ENCODE measurements at places on chromosomes 13 and 19.

DNA sequence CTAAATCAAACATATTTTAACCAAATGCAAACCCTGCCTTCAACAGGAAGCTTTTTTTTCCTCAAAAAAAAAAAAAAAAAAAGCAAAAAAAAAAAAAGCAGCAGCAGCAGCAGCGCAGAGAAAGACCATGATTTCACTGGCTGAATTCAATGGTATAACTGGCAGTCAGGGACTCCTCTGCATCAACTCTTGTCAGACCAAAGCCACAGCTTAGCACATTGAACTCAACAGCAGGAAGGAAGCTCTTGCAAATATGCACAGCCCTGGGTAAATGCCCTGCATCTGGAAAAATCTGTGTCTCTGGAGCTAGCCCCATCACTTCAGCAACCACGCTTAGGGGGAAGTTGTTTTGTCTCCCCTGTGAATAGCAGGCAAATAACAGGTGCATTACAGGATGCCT is 17.6 kb upstream of the DHRS12 start:
- DNase-seq: no peak

- DNase-seq: peak; percentile 2
Measured at GRCh38 chr13:43730642-43731041, 56.1 kb downstream of the ENOX1 start.

GRCh38 chr19:5125797-5126497 is 157.0 kb downstream of the KDM4B start:
- no peak for DNase-seq

DNA sequence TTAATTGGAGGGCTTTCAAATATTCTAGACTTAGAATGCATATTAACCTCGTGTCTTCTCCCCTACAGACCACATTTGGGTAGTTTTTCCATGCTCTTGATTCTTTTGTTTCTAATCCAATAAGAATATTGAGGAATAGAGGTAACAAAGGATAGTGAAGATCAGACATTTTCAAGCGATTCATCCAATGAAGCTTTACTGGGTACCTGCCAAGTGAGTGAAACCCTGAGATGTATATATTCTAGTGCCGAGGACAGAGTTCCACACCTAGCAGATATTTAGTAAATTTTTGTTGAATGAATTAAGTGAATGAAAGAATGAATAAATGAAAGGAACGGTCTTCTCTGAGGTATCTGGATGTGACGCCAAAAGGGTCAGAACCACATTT is 442 bp upstream of the RFC3 start:
- no peak for DNase-seq

- DNase-seq: no peak
Measured at GRCh38 chr19:1471515-1472160, 7.4 kb downstream of the C19orf25 start.

DNA sequence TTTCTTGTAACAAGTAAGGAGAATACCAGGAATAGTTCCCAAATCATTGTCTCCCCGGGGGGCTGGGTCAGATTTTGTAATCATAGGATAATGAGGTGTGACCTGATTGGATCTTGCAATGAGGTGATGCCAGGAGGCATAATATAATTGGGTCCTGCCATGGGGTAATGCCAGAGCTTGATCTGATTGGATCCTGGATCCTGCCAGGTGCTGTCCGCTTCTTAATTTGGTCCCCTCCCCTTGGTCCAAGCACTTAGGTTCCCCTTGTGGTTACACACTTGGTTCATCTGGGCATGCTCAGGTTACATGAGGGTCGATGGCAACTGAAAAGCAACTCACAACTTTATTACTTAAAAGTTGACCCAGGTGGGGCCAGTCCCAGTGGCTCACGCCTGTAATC is 20.1 kb downstream of the RASL11A start:
- no peak for DNase-seq

- no peak for DNase-seq
Measured at GRCh38 chr13:75325711-75326110, 156.3 kb downstream of the TBC1D4 start.

- no peak for DNase-seq
Measured at GRCh38 chr19:16508546-16508945, 12.4 kb downstream of the C19orf44 start.

Measured in epithelial cell of prostate (primary cell).